CD8-positive, alpha-beta memory T cell (primary cell): ENCODE measurements at places on chromosomes 5 and 9. TPM values are rescaled to one million over a fixed set of nuclear protein-coding genes. Genes with fewer than 3 reads are reported as not detected.

GRCh38 chr9:122810306-122810946 lies 10.5 kb downstream of the OR1K1 start:
- no peak overlapping the region for H3K4me3 ChIP-seq
- peaks cover 6% of the 10 kb centered on the region for H3K4me1 ChIP-seq
- peak; percentile 58 for DNase-seq
- no peaks in the 10 kb centered on the region for H3K36me3 ChIP-seq

DNA sequence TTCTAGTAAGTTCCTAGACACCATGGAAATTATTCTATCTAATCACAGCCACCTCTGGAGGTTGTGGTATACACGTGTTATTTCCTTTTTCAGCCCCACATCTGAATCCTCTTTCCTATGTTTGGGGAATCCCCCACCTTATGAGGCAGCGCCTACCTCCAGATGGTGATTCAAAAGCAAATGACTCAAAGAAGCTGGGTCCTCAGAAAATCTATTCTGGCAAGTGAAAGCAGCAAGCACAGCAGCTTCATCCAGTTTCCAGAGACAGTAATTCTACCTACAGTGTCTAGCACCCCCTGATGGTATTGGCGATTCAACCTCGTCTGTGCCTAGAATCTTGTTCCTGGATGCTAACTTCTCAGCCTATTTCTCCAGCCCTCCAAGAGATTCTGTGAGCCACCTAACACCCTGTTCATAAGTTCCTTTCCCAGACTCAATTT lies 43.0 kb downstream of the STRBP start:
- H3K27me3 ChIP-seq: no peaks in the 10 kb centered on the region
- no peaks in the 10 kb centered on the region for H3K36me3 ChIP-seq
- no peak overlapping the region for H3K27ac ChIP-seq
- DNase-seq: peak; percentile 45

- H3K27ac ChIP-seq: no peak overlapping the region
- no peaks in the 10 kb centered on the region for H3K4me1 ChIP-seq
- no peak for DNase-seq
- no peak overlapping the region for H3K4me3 ChIP-seq
- H3K36me3 ChIP-seq: peaks cover 60% of the 10 kb centered on the region
Measured at GRCh38 chr5:168513861-168514428, 15.2 kb upstream of the FBLL1 start.

Gene GLRA1
- not detected for total RNA-seq

DNA sequence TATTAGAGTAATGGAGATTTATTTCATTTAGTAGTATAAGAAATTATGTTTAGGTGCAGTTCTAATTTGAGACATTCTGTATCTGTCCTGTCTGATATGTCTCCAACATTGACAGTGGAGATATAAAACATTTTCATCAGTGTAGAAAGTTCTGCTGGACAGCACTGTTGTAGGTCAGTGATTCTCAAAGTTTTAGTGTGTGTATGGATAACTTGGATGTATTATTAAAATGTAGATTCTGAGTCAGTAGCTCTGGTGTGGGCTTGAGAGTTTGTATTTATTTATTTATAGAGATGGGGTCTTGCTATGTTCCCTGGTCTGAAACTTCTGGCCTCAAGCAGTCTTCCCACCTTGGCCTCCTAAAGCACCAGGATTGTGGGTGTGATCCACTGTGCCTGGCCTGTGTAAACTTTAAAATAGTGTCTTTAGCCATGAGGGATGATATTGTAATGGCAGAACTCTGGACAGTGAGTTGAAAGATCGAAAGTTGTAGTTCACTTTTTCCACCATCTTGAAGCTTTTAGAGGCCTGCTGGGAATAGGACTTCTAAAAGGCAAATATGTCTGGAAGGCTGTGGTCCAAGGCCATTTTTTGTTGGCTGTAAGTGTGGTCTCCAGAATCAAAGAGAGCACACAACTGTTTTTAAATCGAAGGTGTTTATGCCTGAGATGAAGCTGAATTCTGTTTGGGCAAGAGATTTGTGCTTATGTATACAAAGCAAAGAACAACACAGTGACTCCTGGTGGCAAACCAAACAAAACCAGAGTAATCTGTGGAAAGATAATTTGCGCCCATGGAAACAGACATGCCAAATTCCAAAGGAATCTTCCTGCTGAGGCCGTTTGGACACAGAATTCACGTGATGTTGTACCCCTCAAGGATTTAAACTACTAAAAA lies 12.4 kb downstream of the UBAP1 start:
- H3K27me3 ChIP-seq: no peaks in the 10 kb centered on the region
- H3K36me3 ChIP-seq: no peaks in the 10 kb centered on the region
- no peak for DNase-seq
- no peak overlapping the region for H3K4me3 ChIP-seq
- H3K27ac ChIP-seq: no peak overlapping the region

DNA sequence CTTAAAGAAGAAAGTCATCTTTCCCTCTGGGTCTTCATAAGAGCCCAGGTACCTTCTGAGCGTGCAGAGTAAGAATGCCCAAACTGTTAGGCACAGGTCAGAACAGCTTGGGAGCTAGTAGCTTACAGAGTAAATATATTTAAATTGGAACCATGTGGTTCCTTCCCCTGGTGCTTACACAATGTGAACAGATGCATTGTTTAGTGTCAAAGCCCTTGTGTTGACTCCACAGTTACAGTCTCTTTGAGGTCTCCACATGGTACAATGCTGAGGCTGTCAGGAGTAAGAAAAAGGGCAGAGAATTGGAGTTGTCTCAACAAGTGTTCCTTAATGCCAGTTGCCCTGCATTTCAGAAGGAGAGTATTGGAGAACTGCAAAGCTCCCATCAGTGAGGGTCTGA lies 188.5 kb downstream of the PAPPA start:
- H3K36me3 ChIP-seq: no peaks in the 10 kb centered on the region
- no peak overlapping the region for H3K27ac ChIP-seq
- DNase-seq: no peak
- H3K4me1 ChIP-seq: no peaks in the 10 kb centered on the region
- no peak overlapping the region for H3K4me3 ChIP-seq
- no peaks in the 10 kb centered on the region for H3K27me3 ChIP-seq

- H3K4me3 ChIP-seq: no peak overlapping the region
- H3K36me3 ChIP-seq: no peaks in the 10 kb centered on the region
- no peaks in the 10 kb centered on the region for H3K27me3 ChIP-seq
- no peaks in the 10 kb centered on the region for H3K4me1 ChIP-seq
- no peak for DNase-seq
Measured at GRCh38 chr9:91074866-91075265, 273.2 kb downstream of the SYK start.

DNA sequence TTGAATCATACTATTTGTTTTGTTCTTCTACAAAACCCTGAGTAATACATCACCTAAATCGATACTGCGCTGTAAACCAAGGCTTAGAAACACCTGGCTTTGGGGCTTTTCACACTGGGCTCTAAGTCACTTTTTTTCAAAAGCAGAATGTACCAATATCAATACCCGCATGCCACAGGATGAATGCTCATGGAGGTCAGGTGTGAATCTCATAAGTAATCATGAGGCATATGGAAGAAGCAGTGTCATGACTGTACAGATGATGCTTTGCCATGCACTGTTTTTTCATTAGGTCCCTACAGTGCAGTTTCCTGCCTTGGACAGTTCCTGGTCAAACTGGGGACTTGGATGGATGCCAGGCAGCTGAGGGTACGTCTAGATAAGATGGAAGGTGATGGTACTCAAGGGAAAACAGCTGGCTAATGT lies 49.0 kb upstream of the ATG10 start:
- no peak overlapping the region for H3K4me3 ChIP-seq
- H3K27me3 ChIP-seq: no peaks in the 10 kb centered on the region
- no peak for DNase-seq

Gene IRF1
- total RNA-seq: 115 TPM

DNA sequence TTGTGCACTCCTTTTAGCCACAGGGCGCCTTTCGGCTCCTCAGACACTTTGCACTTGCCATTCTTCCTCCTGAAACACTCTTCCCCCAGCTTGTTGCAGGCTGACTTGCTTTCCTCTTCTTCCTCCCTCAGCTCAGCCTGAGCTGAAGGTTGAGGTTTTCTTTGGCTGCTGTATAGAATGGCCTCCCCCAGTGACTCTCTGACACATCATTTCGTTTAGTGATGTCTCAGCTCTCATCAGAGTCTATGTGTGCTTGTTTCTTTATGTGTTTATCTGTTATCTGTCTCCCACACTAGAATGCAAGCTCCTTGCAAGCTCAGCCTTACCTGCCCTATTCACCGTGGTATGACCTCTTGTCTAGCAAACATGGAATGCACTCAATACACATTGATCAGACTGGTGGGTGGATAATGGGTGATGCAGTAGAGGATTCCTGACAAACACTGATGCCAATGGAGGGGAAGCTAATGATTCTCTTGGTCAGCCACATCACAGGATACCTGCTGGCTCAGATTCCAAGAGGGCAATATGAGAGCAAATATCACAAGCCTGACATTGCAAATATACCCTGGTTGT lies 112.9 kb upstream of the STC2 start:
- H3K36me3 ChIP-seq: no peaks in the 10 kb centered on the region
- no peaks in the 10 kb centered on the region for H3K4me1 ChIP-seq
- H3K27me3 ChIP-seq: no peaks in the 10 kb centered on the region
- H3K4me3 ChIP-seq: no peak overlapping the region
